ENCODE measurements at places on chromosomes 12 and 14.

- DNase-seq, result no peak
Measured at GRCh38 chr12:56202838-56203237, 13.6 kb upstream of the SMARCC2 start.

DNA sequence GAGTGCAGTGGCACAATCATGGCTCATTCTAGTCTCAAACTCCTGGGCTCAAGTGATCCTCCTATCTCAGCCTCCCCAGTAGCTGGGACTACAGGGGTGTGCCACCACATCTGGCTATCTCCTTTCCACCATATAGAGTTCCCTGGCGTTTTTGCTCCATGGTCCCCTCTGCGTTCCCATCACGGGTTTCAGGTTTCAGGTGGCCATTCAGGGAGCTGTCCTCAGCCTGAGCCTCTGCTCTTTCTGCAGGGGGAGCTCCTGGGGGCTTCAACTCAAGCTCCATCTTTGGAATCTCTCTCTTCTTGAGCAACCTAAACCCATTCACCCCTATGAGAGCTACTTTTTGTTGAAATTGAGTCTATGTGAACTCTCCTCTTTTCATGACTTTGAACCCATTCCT, 11.6 kb downstream of the SMIM41 start:
- no peak for DNase-seq

GRCh38 chr14:100524933-100525243, 62.3 kb downstream of the BEGAIN start:
- DNase-seq, result no peak

GRCh38 chr14:58637040-58637390, 747 bp upstream of the DACT1 start:
- peak; percentile 29 for DNase-seq

GRCh38 chr12:121227294-121227693, 17.4 kb downstream of the P2RX4 start:
- no peak for DNase-seq
